ENCODE measurements at places on chromosomes 12 and 14.

- no peak for DNase-seq
Observed at GRCh38 chr14:104582662-104583061, 3.1 kb downstream of the C14orf180 start.

GRCh38 chr12:109462868-109463692 is 14.0 kb downstream of the KCTD10 start:
- DNase-seq, result peak; percentile 91

GRCh38 chr12:54304187-54304810 is 3.5 kb upstream of the NFE2 start:
- no peak for DNase-seq

- DNase-seq, result no peak
Observed at GRCh38 chr12:7156259-7157197, 26.4 kb downstream of the CLSTN3 start.

DNA sequence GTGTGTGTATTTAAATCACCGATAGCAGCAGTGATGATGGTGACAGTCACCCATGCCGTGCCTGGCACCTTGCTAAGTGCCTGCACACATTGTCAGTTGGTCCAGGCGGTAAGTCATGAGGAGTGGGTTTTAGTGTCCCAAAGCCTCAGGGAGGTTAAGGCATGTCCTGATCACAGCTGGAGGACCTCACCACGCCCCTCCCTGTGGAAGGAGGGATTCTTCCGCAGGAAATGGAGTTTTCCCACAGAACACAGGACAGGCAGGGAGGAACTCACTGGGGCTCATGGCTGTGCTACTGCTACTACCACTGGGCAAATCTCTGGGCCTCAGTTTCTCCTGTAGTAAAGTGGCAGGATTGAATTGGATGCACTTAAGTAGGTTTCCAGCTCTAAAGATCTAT is 142.3 kb downstream of the CACNA1C start:
- no peak for DNase-seq

- DNase-seq, result no peak
Observed at GRCh38 chr12:45473636-45474035, 255.9 kb upstream of the ARID2 start.

DNA sequence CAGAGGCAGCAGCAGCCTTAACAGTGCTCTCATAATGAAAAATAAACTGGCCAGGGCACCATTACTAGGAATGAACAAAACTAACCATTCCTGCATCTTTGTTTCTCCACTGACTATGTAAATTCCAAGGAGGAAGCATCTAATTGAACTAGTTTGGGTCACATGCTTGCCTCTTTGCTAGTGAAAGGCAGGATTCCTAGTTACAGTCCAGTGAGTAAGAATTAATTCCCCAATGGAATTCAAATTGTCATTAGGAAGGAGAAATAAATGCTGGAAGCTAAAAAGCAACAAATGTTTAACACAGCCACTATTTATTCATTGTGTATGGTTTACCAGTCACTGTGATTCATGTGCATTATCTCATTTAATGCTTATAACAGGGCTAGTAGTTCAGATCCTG is 316.0 kb downstream of the CCDC91 start:
- DNase-seq, result no peak

- DNase-seq, result no peak
Observed at GRCh38 chr12:109219938-109220337, 89.1 kb downstream of the FOXN4 start.

DNA sequence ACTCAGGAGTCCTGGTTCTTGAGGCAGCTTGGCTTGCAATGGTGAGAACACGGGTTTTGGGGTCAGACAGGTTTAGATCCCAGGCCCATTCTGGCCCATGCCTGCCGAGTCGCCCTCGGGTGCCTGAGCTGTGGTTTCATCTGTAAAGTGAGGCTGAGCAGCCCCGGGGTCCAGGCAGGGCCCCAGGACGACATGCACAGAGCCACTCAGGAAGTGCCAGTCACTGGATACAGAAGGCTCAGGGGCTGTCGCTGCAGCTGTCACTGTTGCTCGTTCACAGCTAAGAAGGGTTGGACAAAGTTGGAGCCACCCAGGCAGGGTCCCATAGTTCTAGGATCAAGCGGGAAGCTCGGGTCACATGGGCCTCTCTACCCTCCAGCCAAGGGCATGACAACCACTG is 403.1 kb downstream of the BCL11B start:
- no peak for DNase-seq

DNA sequence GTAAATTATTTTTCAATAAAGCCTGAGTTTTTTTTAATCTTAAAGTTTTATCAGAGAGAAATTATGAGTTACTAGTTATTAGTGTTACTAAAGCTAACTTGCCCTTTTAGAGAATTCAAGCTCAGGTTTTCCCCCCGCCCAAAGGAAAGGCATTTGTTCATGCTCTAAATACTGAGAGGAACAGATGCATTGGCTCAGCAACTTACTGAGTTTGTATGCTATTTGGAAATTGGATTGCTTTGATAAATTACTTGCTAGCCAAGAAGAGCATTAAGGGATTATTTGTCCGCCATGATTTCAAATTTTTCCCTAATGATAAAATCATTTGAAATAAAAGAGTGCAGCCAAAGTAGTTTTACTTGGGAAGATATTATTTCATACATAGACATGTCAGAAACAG is 149.4 kb downstream of the METTL25 start:
- no peak for DNase-seq

- DNase-seq, result no peak
Observed at GRCh38 chr12:131617596-131618302, 93.1 kb upstream of the SFSWAP start.

DNA sequence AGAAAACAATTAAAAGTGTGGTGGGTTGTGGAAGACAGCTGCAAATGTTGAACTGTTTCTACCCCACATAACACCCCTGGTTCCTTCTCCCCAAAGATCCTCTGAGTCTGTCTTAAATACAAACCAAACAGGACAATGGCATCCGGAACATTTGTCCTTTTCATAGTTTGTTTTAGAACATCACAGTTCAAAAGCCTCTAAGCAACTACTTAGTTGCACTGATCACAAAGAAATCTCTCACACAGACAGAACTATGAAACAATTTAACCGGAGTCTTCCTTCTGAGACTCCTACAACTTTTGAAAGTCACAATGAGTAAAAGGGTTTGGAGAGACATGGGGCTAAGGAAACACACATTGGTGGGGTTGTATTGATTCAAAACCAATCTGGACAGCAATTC is 125.6 kb downstream of the SLC25A21 start:
- DNase-seq, result no peak

- DNase-seq, result no peak
Observed at GRCh38 chr12:53571295-53571694, 54.9 kb downstream of the ATF7 start.

DNA sequence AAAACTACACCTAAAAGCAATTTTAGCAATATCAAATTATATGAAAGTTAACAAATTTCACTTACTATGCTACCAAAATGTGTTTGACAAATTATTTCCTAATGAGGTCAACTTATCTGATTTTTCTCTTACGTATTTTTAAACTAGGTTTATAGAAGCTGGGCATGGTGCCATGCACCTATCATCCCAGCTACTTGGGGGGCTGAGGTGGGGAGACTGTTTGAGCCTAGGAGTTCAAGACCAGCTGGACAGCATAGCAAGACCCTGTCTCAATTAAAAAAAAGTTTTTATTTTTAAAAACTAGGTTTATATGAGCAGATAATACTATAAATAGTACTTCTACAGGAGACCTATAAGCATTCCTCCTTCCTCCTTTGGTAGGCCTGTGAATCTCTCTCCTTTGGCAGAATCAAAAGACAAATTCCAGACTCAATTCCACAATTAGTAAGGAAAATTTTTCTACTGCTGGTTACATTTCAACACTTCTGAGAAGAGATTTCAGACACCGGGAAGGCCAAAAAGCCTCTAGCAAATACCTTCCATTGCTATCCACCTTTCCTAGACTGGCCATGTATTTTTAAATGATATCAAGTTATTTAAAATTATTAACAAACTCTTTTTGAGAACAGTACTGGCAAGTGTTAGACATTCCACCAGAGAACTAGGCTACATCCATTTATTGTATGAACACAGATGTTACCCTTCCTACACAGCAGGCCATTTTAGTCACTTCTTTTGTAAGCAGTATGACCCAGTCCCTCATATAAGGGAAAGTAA is 34.4 kb downstream of the CDK17 start:
- DNase-seq, result no peak
